ENCODE measurements at places on chromosomes 3 and 15.
A peak's percentile ranks its signal among the peaks of the same experiment; 100 is the strongest.

GRCh38 chr3:108818404-108818803 is 4.2 kb upstream of the TRAT1 start:
- DNase-seq = peak; percentile 69

- DNase-seq = peak; percentile 78
Observed at GRCh38 chr3:48273594-48274211, 32.8 kb downstream of the ZNF589 start.

- no peak for DNase-seq
Observed at GRCh38 chr3:153649286-153649839, 471.8 kb upstream of the ARHGEF26 start.

DNA sequence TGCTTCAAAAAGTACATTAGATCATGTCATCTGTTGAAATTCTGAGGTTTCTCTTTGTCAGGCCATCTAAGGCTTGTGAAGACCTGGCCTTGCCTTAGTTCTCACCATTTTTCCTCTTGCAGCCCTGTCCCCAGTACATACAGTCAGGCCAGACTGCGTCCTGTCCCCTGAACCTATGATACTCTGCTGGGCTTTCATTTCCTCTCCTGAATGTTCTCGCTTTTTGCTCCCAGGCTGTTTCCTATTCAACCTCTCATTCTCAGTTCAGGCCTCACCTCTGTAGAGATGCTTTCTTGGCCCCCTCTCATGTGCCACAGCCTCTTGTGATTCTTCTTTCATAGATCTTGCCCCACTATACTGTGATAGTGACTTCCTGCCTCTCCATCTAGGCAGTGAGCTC is 648.8 kb upstream of the KCNMB2 start:
- no peak for DNase-seq

GRCh38 chr3:53101956-53102355 is 28.3 kb downstream of the RFT1 start:
- no peak for DNase-seq

DNA sequence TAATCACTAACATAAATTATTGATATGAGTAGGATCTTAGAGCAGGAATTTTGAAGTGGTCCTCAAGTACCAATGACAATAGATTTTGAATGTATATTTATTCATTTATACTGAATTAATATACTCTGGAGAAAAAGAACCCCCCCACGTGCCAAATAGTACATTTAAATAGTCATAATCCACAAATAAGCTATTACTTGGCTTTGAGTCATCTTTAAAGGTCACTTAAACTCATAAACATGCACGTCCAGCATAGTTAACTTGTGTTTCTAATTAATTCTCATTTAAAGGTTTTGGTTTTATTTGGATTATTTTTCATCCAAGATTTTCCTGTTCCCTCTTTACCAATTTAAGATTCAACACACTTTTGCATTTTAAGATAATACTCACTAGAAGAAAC is 35.1 kb downstream of the FGF7 start:
- no peak for DNase-seq

- no peak for DNase-seq
Observed at GRCh38 chr3:143119974-143120715, 574 bp downstream of the CHST2 start.

GRCh38 chr3:113245761-113246161 is 34.4 kb downstream of the BOC start:
- DNase-seq = no peak

- no peak for DNase-seq
Observed at GRCh38 chr3:97996988-97997387, 24.8 kb upstream of the RIOX2 start.

DNA sequence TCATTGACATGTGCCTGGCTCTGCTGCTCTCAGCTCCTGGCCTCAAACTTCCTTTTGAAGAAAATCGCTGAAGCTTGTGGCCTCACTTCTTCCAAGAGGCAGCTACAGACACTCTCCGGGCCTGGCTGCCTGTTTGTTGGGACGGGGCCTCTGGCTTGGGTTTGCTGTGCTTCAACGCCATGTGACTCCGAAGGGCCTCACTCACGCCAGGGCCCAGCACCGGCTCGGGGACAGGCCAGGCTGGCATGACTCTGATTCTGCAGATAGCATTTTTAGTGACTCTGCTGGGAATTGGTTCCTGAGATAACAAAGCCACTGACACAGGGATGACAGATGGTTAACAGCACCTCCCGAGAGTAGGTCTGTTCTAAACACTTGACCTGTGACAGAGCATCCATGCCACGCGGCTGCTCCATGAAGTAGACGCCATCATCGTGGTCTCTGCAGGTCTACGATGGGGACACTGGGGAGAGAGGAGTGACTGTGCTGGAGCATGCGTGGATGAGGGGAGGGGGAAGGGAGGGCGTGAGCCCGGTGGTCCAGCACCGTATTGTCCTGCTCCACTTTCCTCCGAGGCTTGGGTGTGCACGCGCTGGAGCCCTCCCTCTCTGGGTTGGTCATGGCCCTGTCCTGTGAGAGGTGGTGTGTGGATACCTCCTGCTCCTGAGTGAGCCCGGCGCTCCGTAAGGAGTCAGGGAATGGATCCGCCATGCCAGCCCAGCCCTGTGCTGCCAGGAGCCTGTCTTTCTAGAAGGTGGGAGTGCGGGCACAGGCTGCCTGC is 133.6 kb downstream of the TJP1 start:
- no peak for DNase-seq

- DNase-seq = no peak
Observed at GRCh38 chr3:8524249-8524648, 22.6 kb downstream of the LMCD1 start.

DNA sequence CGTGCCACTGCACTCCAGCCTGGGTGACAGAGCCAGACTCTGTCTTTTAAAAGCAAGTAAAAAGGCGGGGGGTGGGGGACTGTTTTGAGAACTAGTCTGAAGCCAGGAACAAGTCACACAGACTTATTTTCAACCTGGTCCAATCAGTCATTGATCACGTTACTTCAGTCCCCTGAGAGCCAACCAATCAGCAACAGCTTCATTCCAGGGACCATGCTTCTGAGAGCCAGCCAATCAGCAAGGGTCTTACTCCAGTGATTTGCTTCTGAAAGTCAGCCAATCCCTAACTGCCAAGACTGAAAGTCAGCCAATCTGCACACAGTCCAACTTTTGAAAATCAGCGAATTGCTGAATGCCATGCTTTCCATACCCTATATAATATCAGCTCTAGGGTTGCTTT is 48.6 kb upstream of the C15orf39 start:
- DNase-seq = no peak

DNA sequence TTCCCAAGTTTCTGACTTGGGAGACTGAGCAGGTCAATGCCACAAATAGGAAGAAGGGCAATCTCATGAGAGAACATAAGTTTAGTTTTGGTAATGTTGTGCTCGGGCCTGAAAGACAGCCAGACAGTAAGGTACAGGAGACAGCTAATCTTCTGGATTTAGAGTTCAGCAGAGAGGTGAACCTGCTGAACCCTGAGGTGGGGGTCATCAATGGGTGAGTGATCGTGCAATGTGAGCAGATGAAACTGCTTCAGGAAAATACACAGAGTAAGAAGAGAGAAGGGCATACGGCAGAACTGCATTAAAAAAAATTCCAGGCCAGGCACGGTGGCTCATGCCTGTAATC is 23.3 kb downstream of the RUBCN start:
- DNase-seq = no peak
